ENCODE measurements at places on chromosomes 13 and 19.
A peak's percentile ranks its signal among the peaks of the same experiment; 100 is the strongest.

DNA sequence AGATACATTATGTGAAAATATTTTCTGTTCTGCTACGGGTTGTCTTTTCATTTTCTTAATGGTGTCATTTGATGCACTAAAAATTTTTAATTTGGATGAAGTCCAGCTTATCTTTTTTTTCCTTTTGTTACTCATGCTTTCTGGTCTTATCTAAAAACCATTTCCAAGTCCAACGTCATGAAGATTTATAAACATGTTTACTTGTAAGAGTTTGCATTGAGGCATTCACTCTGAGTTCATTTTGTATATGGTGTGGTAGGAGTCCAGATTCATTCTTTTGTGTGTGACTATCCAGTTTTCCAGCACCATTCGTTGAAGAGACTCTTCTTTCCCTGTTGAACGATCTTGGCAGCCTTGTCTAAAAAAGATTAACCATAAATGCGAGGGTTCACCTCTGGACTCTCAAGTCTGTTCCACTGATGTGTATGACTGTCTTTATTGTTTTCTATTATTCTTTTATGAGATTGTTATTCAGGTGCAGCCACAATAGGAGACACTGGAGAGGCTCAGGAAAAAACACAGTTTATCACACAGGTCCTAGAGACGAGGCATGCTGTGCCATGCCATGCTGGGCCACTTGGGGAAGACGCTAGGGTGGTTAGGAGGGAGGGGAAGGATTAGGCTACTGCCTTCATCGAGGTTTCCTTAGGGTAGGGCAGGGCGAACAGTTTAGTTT is 35.0 kb downstream of the NAA16 start:
- no peak for DNase-seq

- no peak for DNase-seq
Observed at GRCh38 chr13:26956522-26957142, 196.0 kb upstream of the GPR12 start.

DNA sequence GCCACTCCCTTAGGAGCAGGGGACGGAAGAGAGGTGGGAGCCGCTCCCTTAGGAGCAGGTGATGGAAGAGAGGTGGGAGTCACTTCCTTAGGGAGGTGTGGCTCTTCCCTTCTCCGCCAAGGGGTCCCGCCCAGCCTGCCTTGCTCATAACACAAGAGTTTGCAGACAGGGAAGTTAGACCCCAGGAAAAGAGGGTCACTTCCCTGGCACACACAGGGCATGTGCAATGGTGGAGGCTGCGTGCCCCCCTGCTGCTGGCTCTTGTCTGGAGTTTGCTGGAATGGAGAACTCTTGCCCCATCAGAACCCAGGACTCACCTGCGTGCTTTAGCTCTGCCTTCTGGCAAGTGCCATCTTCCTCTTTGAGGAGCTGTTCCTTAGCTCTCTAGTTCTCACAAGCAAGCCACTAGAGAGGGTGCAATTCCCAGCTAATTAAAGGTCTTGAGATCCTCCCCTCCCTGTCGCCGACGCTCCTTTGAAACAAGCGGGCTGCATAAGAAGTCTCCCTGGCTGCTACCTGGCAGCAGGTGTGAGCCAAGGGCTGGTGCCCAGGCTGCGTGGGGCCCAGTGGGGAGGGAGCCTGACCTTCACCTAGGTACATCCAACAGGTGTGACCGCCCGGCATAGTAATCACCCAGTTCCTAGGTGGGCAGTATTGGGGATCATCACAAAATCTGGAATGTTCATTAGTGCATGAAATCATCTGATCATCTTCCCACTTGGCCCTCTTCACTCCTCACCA is 281.6 kb downstream of the ZNF536 start:
- no peak for DNase-seq

DNA sequence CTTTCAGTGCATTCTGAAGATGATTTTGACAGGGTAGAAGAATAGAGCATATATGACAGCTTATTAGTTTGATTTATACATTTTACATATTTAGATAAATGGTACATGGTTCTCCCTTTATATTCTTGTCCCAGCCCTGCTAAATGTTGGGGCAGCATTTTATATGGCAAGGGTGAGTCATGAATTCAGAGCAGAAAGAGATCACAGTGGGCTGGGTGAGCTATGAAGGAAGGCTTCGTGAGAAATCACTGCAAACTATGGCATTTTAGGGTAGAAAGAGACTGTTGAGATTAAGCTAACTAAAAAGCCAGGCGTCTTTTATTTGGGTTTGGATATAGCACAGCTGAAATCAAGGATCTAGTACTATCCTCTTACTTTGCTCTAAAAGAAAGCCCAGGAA is 23.9 kb upstream of the METTL21C start:
- no peak for DNase-seq

DNA sequence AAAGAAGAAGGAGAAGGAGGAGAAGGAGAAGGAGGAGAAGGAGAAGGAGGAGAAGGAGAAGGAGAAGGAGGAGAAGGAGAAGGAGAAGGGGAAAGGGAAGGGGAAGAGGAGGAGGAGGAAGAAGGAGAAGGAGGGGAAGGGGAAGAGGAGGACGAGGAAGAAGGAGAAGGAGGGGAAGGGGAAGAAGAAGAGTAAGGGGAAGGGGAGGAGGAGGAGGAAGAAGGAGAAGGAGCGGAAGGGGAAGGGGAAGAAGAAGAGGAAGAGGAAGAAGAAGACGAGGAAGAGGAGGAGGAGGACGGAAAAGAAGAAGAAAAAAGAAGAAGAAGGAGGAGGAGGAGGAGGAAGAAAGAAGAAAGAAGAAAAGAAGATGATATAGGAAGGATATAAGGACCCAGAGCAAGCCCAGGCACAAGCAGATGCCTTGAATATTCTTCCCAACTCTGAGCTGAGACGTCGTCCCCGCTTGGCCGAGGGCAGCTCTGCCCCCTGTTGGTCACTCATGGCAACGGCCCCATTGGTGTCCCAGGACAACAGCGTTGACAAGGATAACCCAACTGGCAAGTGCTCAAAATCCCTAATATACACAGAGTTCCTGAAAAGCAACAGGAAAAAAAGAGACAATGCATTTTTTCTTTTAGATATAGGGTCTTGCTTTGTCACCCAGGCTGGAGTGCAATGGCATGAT is 30.6 kb upstream of the IGSF23 start:
- no peak for DNase-seq

- DNase-seq: no peak
Observed at GRCh38 chr19:30271816-30272215, 100.4 kb upstream of the ZNF536 start.

- peak; percentile 11 for DNase-seq
Observed at GRCh38 chr19:58033741-58034476, at the start of gene ZSCAN1. Gene ZSCAN1, plus strand, starts transcription at chr19:58034025. Its CDS starts 3,812 bp downstream, at chr19:58037837.

DNA sequence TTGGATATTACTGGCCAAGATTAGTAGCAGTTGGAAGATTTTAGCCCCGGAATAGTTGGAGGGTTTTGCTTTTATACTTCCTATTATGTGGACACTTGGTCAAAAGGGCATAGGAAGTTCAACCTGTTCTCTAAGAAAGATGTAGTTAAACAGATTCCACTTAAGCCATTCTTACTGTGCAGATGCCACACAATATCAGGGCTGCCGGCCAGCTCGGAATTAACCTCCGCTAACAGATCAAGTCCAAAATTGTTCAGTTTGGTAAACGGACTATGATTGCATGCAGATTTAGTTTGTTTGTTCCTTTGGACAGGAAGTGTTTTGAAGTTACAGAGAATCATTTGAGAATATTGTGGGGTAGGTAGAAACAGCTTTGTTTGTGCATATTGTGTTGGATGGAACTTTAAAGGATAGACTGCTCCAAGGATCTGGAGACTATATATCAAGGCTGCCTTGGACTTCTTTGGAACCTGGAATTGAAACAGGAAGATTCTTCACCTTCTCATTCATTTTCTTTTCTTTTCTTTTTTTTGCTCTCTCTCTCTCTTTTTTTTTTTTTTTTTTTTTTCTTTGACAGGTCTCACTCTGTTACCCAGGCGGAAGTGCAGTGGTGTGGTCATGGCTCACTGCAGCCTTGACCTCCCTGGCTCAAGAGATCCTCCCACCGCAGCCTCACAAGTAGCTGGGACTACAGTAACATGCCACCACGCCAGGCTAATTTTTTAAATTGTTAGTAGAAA is 5.0 kb upstream of the SPRY2 start:
- DNase-seq: no peak

- DNase-seq: no peak
Observed at GRCh38 chr13:100810481-100810880, 135.9 kb upstream of the TMTC4 start.

GRCh38 chr13:34561033-34561432 is 381.0 kb upstream of the NBEA start:
- DNase-seq: no peak

- DNase-seq: no peak
Observed at GRCh38 chr13:101988140-101988539, 413.7 kb downstream of the FGF14 start.

DNA sequence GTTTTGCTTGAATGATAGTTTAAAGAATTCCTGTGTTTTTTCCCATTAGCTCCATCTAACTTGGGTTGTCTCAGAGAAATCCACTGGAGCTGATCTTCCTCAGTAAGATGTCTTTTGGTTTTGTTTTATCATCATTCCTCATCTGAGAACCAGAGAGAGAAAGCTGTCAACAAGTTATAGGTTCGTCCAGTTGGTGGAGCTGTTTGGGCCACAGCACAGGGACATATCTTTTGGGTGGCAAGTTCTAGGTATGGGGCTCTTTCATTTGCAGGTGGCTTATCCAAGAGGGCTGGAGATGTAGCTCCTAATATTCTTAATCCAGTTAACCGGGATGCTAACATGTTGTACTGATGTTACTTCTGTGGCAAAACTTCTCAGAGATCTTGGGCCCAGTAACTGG is 174.2 kb downstream of the KCNRG start:
- no peak for DNase-seq

- DNase-seq: no peak
Observed at GRCh38 chr19:39913682-39914333, 20.6 kb downstream of the FCGBP start.

GRCh38 chr13:74409551-74409950 is 275.3 kb upstream of the KLF12 start:
- no peak for DNase-seq

DNA sequence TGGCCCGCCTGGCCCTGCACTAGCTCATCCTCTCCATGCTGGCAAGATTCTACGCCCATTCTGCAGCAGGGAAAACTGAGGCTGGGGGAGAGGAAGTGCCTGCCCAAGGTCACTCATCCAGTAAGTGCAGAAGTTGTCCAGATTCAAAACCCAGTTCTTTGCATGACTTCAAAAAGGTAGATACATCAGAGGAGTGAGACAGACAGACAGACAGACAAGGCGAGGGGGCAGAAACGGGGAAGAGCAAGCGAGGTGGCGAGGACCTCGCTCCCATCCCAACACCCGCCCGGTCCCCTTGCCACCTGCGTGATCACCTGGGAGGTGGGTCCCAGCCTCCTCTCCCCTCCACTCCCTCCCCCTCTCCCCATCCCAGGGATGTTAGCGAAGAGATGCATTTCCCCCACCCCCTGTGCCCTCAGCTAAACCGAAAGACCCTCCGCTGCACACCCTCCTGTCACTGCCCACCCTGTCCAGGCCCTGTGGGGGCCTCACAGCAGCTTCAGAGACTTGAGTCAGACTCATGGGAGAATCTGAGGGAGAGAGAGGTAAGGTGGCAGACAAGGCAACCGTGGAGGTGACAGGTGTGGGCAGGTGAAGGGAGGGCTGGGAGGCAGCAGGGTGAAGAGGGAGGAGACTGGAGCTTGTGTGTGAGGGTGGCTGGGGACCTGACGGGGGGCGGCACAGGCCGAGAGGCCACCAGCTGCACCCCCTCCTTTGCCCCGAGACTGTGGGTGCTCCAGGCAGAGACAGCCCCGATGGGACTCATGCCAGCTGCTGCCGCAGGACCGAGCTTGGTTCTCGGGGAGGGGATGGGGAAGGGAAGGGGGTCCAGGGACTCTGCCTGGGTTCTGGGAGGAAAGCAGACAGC is 18.9 kb downstream of the LRRC4B start:
- no peak for DNase-seq

DNA sequence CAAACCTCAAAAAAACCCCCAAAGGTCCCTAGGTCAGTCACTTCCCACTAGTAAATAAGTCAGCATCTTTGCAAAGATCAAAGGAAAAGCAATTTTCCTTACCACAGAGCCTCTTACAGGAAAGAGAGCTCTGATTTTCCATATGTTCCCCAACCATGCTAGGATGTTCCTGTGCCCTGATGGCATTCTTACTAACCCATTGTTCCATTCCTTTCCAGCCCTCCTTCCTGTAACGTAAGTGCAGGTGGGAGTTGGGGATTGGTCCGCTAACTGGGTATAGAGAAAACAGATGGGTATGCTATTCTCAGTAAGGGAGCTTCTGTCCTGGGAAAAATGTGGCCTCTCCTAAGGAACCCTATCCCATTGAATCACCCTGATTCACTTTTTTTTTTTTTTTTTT is 14.3 kb downstream of the DPRX start:
- no peak for DNase-seq

GRCh38 chr19:23956051-23956450 is 41.4 kb downstream of the ZNF726 start:
- DNase-seq: no peak

DNA sequence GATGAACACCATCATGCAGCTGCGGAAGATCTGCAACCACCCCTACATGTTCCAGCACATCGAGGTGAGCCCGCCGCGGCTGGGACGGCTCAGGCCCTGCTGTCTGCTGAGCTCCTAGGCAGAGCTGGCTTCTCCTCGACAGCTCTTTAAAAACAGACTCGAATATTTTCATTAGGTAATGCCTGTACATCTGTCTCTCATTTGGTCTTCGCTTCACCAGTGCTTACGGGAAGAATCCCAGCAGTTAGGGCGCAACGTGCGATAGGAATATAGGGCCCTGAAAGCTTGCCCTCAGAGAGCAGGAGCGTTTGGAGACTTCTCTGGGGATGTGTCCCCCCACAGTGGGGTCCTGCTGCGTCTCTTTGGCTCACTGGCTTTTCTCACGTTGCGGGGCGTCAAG is 63.8 kb upstream of the LDLR start:
- DNase-seq: no peak

DNA sequence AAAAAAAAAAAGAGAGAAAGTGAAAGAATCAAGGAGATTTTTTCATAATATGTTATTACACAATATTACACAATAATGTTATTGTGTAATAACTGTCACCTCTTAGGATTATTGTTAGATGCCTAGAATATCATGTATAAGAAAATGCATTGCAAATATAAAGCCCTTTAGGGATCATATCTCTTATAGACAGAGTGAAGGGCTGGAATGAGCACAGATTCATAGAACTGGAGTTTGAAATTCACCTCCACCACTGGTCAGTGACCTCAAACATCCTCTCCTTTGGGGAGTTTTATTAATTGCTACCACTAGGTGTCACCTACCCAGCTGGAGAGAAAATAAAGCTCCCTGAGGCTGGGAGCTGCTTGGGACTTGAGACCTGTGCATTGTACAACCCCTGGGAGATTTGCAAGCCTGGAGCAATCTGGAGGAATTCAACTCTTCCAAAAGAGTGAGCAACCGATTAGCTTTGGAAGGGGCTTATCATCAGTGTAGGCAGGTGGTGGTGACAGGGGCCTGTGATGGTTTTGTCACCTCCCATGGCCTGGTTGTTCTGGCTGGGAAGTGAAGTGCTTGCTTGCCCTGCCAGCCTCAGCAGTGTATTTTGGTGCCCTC is 30.3 kb upstream of the FRY start:
- DNase-seq: no peak

- no peak for DNase-seq
Observed at GRCh38 chr13:50244355-50244712, 229.1 kb downstream of the KCNRG start.

Measured in activated T-cell treated with anti-CD3 and anti-CD28 coated beads for 24 hours (primary cell).